Osteocyte (in vitro differentiated cells): ENCODE measurements at places on chromosomes 5 and 9. TPM values are rescaled to one million over a fixed set of nuclear protein-coding genes. Genes with fewer than 3 reads are reported as not detected.

DNA sequence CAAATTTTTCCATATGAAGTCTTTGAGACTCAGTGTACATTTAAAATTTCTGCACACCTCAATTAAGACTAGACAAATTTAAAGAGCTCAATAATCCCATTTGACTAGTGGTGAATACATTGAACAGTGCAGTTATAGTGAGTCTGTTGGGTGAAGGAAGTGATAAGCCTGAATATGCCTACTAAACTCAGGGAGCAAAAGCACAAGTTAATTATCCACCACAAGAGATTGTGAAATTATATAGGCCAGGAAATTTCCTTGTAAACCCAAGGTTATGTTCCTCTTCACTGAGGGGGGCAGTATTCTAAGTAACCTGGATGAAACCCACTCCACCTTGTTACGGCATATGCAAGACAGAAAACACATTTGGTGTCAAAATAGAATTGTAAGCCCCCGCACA is 612.9 kb upstream of the DAB2 start:
- H3K27me3 ChIP-seq = peaks cover 53% of the 10 kb centered on the region
- H3K36me3 ChIP-seq = no peaks in the 10 kb centered on the region
- H3K27ac ChIP-seq = no peak overlapping the region

DNA sequence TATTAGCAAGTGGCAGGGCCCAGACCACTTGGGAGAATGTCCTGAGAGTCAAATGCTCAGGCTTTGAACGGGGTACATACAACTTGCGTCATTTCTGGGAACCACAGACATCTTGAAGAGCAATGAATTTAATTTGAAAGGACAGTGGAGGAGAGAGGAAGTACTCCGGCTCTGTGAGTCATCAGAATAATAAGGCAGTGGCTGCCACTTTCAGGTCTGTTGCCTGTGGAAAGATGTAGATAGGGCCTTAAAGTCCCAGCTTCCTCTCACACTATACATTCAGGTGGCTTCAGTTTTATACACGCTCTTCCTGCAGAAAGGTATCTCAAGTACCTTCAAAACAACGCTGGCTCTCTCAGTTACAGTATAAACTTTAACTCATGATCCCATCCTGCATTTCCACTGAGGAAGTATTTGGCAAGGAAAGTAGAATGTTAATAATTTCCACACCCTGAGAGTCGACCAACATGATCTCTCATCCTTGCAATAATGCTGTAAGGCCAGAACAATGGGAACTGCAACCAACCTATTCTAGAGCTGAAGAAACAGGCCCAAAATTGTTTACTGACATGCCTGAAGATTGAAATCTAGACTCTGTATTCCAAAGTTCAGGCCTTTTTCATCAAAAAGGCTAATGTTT is 6.8 kb upstream of the PRUNE2 start:
- peak overlapping the region; percentile 15 for H3K27ac ChIP-seq
- H3K36me3 ChIP-seq = no peaks in the 10 kb centered on the region
- H3K4me3 ChIP-seq = no peak overlapping the region
- DNase-seq = no peak
- peaks cover 11% of the 10 kb centered on the region for H3K4me1 ChIP-seq

DNA sequence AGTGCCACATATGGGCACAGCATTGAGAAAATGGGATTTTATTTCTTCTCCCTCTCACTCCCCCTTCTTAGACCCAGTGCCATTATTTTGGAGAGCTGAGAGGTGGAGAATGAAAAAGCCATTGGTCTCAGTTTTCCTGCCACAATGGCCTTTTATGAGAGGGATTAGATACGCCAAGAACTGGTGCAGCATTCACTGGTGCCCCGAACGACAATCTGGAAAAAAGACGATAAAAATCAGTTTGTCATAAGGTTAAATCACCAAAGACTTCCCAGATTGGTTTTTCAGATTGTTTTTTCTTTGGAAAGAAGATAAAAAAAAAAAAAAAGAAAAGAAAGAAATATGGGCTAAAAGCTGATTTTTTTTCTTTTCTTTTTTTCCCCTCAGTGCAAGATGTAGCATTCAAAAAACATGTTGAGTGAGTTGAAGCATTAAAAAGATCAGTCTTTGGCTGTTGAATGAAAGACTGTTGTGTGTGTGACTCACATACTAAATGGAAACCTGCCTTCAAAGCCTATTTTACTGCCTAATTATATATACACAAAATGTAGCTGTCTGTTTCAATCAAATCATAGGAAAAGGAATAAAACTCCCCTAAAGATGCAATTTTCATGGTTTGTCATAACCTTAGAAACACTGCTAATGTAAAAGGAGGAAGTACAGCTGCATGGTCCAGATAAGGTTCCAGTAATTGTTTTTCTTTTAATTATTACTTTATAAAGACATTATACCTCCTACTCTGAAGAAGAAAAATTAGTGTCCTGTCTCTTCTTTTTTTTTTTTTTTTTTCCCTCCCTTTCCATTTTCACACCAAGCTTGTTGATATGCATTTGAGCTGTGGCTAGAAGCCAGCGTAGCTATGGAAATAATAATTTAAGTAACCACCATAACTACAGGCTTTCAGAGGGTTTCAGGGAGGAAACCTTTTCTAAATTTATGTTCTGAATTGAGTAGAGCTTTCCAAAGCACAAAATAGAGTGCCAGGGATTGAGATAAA is 27.2 kb upstream of the ZNF608 start:
- H3K27ac ChIP-seq = no peak overlapping the region
- DNase-seq = no peak
- H3K27me3 ChIP-seq = no peaks in the 10 kb centered on the region
- no peaks in the 10 kb centered on the region for H3K36me3 ChIP-seq

- no peak for DNase-seq
- H3K27ac ChIP-seq = no peak overlapping the region
- no peaks in the 10 kb centered on the region for H3K36me3 ChIP-seq
- H3K27me3 ChIP-seq = no peaks in the 10 kb centered on the region
- no peaks in the 10 kb centered on the region for H3K4me1 ChIP-seq
- H3K4me3 ChIP-seq = no peak overlapping the region
These were observed 550.6 kb downstream of the CDH10 start for GRCh38 chr5:24094081-24094679.

- H3K36me3 ChIP-seq = no peaks in the 10 kb centered on the region
- peaks cover 4% of the 10 kb centered on the region for H3K4me1 ChIP-seq
- no peak for DNase-seq
- no peak overlapping the region for H3K27ac ChIP-seq
- peaks cover 10% of the 10 kb centered on the region for H3K27me3 ChIP-seq
- no peak overlapping the region for H3K4me3 ChIP-seq
These were observed 271.5 kb downstream of the CCDC171 start for GRCh38 chr9:15824310-15824709.

DNA sequence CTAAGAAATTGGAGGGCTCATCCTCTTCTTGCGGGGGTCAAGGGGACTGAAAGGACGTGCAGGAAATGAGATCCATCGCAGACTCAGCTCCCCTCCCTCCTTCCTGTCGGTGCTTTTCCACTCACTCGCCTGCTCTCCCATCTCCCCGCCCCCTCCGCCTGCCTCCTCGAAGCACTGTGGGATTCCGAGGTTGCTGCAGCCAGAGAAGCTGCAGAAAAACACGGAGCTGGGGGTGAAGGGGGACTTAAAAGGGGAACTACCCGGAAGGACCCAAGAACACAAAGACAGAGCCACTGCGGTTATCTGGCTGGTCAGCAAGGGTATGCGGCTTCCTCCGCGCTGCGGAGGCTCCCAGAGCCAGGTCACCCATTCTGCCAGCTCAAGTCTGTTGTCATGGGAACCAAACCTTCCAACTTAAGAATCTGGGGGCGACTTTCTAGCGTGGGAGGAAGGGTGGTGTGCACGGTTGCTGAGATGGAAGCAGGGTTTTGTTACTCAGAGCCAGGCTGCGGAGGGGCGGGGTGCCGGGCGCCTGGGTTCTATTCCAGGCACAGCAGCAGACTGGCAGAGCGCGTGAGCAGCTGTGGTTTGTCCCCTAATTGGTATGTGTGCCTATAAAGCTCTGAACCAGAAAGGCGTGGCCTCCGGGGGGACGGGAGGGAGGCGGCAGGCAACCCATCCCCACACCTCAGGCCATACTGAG is 24.9 kb downstream of the PCDHGC5 start:
- H3K4me1 ChIP-seq = peaks cover 86% of the 10 kb centered on the region
- no peak for DNase-seq

DNA sequence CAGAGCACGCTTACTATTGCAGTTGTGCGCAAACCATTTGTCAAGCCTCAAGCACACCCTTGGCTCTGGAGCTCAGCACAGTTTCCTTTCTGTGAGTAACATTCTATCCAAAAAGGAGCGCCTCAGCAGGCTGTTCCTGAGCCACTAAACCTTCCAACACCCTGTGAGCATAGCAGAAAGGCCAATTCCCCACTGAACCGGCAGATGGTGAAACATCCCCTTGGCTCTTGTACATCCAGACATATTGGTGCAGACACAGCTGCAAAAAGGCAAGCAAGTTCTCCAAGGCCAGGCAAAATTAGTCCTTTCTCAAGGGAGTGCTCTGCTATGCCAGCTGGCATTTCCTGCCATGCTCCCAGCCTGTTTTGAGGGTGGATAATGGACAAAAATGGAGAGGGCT is 44.1 kb upstream of the CEMIP2 start:
- no peak overlapping the region for H3K4me3 ChIP-seq
- H3K27ac ChIP-seq = no peak overlapping the region
- peaks cover 9% of the 10 kb centered on the region for H3K27me3 ChIP-seq
- DNase-seq = no peak
- H3K36me3 ChIP-seq = no peaks in the 10 kb centered on the region

The NOXA1 gene
- total RNA-seq = 1.0 and 1.5 TPM in 2 replicates

The DOCK8 gene
- not detected in 2 replicates for total RNA-seq

The DMGDH gene
- total RNA-seq = 1.1 and 2.4 TPM in 2 replicates

The C5orf58 gene
- not detected in 2 replicates for total RNA-seq
